ENCODE measurements at places on chromosomes 5 and 9. TPM values are rescaled to one million over a fixed set of nuclear protein-coding genes. Genes with fewer than 3 reads are reported as not detected.
A peak's percentile ranks its signal among the peaks of the same experiment; 100 is the strongest.

DNA sequence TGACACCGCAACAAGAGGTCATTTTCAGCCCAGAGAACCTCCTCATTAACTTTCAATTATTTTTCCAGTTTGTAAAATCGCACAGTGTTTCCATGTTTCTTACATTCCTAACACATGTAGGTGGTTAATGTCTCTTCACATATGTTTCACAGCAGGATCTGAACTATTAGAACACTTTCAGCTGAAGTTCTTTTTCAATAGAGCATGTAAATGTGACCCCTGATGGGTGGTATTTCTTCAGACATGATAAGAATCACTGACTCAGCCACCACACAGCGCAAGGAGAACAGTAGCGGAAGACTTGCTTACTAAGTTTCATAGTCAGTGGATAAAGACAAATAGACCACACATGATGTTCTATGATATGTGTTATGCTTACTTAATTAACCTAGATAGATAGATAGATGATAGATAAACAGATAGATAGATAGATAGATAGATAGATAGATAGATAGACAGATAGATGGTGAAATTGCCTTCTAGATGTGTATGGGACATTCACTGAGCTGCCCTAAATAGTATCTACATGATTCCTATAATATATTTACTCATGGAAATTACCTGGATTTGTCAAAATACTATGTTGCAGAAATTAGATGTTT, 1992.1 kb upstream of the NUDT12 start:
- H3K4me3 ChIP-seq = no peak overlapping the region
- no peak overlapping the region for H3K27ac ChIP-seq
- no peaks in the 10 kb centered on the region for H3K4me1 ChIP-seq
- no peak for DNase-seq
- H3K36me3 ChIP-seq = no peaks in the 10 kb centered on the region
- no peaks in the 10 kb centered on the region for H3K27me3 ChIP-seq

DNA sequence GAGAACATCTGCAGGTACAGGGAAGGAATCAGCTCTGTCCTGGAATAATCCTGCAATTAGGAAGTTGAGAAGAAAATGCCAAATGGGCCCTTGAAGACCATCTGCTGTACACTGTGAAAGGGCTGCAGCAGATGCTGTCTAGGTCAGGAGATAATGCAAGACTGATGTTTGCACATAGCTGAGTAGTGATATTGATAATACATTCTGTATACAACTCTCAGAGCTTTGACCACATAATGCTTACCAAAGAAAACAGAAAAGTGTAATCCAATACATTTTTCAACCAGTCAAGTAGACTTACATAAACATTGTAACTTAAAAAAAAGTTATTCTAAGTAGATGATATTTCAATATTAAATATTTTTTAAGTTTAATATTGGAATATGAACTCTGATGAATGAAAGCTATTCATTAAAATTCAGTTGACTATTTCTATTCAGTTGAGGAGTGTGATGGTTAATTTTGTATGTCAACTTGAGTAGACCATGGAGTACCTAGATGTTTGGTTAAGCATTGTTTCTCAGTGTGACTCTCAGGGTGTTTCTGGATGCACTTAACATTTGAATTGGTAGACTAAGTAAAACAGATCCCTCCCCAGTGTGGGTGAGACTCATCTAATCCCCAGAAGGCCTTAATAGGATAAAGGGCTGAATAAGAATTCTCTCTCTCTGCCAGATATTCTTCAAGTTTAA, 380.1 kb upstream of the PRR16 start:
- H3K36me3 ChIP-seq = no peaks in the 10 kb centered on the region
- DNase-seq = no peak
- peaks cover 4% of the 10 kb centered on the region for H3K4me1 ChIP-seq
- no peaks in the 10 kb centered on the region for H3K27me3 ChIP-seq
- no peak overlapping the region for H3K27ac ChIP-seq
- no peak overlapping the region for H3K4me3 ChIP-seq

DNA sequence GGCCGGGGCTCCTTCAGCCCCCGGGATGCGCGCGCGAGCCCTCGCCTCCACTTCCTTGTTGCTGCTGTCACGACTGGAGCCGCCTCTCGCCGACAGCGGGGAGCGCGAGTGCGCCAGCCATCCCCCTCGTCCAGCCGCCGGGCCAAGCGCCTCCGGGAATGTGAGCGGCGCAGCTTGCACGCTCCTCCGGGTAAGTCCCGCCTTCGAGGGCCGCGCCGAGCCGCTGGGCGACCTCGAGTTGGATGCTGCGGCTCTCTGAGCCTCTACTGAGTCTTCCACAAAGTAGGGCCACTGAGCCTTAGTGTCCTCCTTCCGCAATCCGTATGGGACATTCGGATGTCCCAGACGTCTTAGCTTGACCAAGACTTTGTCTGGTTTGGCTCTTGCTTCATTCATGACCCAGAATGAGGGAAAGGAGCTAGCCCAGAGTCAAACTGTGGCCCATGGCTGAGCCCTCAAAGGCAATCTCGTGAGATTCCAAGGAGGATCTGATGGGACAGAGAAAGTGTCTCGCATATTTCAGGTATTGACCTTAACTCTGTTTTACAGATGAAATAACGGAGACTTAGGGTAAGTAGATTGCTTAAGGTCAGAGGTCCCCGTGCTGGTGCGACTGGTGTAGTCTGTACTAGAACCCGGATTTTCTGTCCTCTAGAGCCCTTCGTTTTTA, 586 bp downstream of the HMGXB3 start:
- peaks cover 29% of the 10 kb centered on the region for H3K36me3 ChIP-seq
- peaks cover 42% of the 10 kb centered on the region for H3K4me1 ChIP-seq
- DNase-seq = peak; percentile 52
- H3K27ac ChIP-seq = peak overlapping the region; percentile 90
- H3K27me3 ChIP-seq = no peaks in the 10 kb centered on the region

DNA sequence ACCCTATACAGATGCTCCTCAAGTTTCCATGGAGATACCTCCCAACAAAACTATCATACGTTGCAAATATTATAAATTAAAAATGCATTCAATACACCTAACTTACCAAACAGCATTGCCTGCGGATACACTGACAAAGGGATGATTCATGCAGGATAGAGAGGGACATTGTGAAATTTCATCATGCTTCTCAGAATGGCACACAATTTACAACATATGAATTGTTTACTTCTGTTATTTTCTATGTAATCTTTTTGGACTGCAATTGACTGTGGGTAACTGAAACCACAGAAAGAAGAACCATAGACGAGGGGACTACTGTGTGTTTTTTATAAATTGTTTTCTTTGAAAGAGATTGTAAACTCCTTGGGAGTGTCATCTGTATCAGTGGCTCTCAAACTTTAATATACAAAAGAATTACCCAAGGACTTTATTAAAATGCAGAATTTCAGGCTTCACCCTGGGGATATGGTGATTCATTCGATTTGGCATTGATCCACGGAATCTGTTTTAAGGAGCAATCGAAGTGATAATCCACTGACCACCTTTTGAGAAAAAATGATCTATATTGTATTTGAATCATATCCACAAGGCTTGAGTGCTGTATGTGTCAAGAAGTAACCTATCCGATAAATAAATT, 146.4 kb downstream of the SGCD start:
- H3K27me3 ChIP-seq = peaks cover 10% of the 10 kb centered on the region
- H3K36me3 ChIP-seq = no peaks in the 10 kb centered on the region
- H3K4me1 ChIP-seq = peaks cover 3% of the 10 kb centered on the region
- no peak overlapping the region for H3K27ac ChIP-seq

DNA sequence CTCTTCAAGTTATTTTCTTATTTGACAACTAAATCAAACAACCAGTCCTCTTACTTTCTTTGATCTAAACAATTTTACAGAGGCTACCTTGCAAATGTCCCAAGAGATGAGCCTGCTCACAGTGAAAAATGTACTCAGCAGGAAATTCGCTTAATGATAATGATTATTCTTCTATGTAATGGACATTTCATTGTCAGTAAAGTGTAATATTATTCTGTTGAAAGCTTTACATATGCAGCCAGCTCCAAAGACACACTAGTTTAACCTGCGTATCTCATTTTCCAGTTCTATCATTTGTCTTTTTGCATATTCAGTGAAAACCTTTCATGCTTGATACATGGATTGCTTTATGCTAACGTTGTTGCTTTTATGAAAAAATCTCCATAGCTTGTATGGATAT, 758.7 kb upstream of the ZNF608 start:
- no peak overlapping the region for H3K4me3 ChIP-seq
- DNase-seq = no peak
- H3K27me3 ChIP-seq = no peaks in the 10 kb centered on the region
- no peaks in the 10 kb centered on the region for H3K4me1 ChIP-seq
- no peaks in the 10 kb centered on the region for H3K36me3 ChIP-seq
- no peak overlapping the region for H3K27ac ChIP-seq

GRCh38 chr5:41978676-41979075, 53.6 kb downstream of the FBXO4 start:
- H3K4me1 ChIP-seq = no peaks in the 10 kb centered on the region
- H3K27ac ChIP-seq = no peak overlapping the region
- H3K27me3 ChIP-seq = peaks cover 4% of the 10 kb centered on the region
- H3K36me3 ChIP-seq = no peaks in the 10 kb centered on the region
- no peak for DNase-seq

DNA sequence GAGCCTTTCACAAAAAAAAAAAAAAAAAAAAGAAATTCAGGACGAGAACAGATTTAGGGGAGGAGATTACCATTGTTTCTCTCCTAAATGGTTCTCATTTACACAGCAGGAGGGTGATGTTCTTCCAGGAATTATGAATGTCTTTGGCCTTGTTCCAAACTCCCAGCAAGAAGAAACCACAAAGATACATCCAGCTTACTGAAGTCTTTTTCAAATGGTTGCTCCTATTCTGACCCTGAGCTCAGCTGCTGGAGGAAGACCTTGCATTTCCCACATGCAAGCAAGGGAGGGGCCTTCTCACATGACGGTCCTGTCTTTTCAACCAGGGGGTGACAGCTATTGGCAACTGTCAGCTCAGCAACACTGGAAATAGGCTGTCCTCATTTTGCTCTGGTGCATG, 203.0 kb upstream of the VLDLR start:
- no peak overlapping the region for H3K27ac ChIP-seq
- no peak for DNase-seq
- H3K36me3 ChIP-seq = no peaks in the 10 kb centered on the region
- no peak overlapping the region for H3K4me3 ChIP-seq
- H3K4me1 ChIP-seq = no peaks in the 10 kb centered on the region

DNA sequence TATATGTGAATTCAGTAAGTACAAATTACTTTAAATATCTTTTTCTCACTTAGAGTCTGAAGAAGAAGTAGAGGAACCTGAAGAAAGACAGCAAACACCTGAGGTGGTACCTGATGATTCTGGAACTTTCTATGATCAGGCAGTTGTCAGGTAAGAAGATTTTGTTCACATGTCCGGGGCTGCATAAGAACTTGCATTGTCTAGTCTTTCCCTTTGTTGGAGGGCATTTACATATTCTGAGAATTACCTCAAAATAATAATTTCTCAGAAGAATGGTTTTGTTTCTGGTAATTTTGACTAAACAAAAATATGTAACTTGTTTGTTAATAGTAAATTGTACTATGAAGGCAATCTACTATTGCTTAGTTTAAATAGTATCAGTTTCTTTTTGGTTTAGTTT, 23.7 kb downstream of the G3BP1 start:
- H3K4me1 ChIP-seq = peaks cover 37% of the 10 kb centered on the region
- no peaks in the 10 kb centered on the region for H3K27me3 ChIP-seq
- H3K4me3 ChIP-seq = no peak overlapping the region
- peak overlapping the region; percentile 13 for H3K27ac ChIP-seq
- peaks cover 65% of the 10 kb centered on the region for H3K36me3 ChIP-seq

- no peak overlapping the region for H3K4me3 ChIP-seq
- no peaks in the 10 kb centered on the region for H3K27me3 ChIP-seq
- no peak overlapping the region for H3K27ac ChIP-seq
- no peak for DNase-seq
- H3K4me1 ChIP-seq = no peaks in the 10 kb centered on the region
These were observed 31.4 kb upstream of the MYOT start for GRCh38 chr5:137836298-137836697.

GRCh38 chr5:137575847-137576246, 76.7 kb upstream of the SPOCK1 start:
- H3K4me3 ChIP-seq = no peak overlapping the region
- H3K36me3 ChIP-seq = no peaks in the 10 kb centered on the region
- no peaks in the 10 kb centered on the region for H3K4me1 ChIP-seq
- peaks cover 16% of the 10 kb centered on the region for H3K27me3 ChIP-seq
- H3K27ac ChIP-seq = no peak overlapping the region

- H3K27ac ChIP-seq = no peak overlapping the region
- H3K27me3 ChIP-seq = no peaks in the 10 kb centered on the region
- no peak overlapping the region for H3K4me3 ChIP-seq
- H3K36me3 ChIP-seq = no peaks in the 10 kb centered on the region
- DNase-seq = no peak
These were observed 1539.0 kb upstream of the NUDT12 start for GRCh38 chr5:105101577-105101976.

GRCh38 chr9:129836311-129837007, 1.2 kb downstream of the USP20 start:
- H3K4me3 ChIP-seq = peak overlapping the region; percentile 85
- peak overlapping the region; percentile 95 for H3K27ac ChIP-seq
- peaks cover 35% of the 10 kb centered on the region for H3K36me3 ChIP-seq

GRCh38 chr5:6392561-6392960, 14.2 kb upstream of the MED10 start:
- H3K4me3 ChIP-seq = no peak overlapping the region
- H3K4me1 ChIP-seq = no peaks in the 10 kb centered on the region
- no peak overlapping the region for H3K27ac ChIP-seq
- H3K36me3 ChIP-seq = no peaks in the 10 kb centered on the region
- peaks cover 22% of the 10 kb centered on the region for H3K27me3 ChIP-seq
- DNase-seq = no peak

DNA sequence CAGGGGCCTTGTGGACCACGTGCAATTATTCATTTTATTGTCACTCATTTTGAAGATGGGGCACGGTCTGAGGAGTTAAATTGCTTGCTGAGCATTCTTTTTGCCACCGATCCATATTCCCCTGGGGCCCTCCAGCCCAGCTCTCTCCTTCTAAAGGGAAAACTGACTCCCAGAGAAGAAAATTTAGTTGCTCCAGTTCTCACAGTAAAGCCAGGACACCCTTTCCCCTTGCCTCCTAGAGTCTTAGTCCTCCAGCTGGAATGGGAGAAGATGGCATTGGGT, 1.0 kb upstream of the PANK3 start:
- H3K4me3 ChIP-seq = peak overlapping the region; percentile 98
- H3K36me3 ChIP-seq = peaks cover 23% of the 10 kb centered on the region
- H3K27me3 ChIP-seq = peaks cover 4% of the 10 kb centered on the region
- peaks cover 32% of the 10 kb centered on the region for H3K4me1 ChIP-seq
- no peak for DNase-seq

- peak overlapping the region; percentile 10 for H3K27ac ChIP-seq
- peaks cover 2% of the 10 kb centered on the region for H3K36me3 ChIP-seq
- peaks cover 5% of the 10 kb centered on the region for H3K4me1 ChIP-seq
- no peaks in the 10 kb centered on the region for H3K27me3 ChIP-seq
- DNase-seq = no peak
These were observed 123.0 kb upstream of the LHFPL2 start for GRCh38 chr5:78771260-78772205.

GRCh38 chr5:156149213-156149612, 177.8 kb upstream of the SGCD start:
- no peak overlapping the region for H3K27ac ChIP-seq
- H3K36me3 ChIP-seq = no peaks in the 10 kb centered on the region
- H3K27me3 ChIP-seq = no peaks in the 10 kb centered on the region
- H3K4me3 ChIP-seq = no peak overlapping the region

GRCh38 chr5:9533562-9534364, 12.1 kb downstream of the SEMA5A start:
- H3K27me3 ChIP-seq = no peaks in the 10 kb centered on the region
- H3K27ac ChIP-seq = no peak overlapping the region
- H3K4me1 ChIP-seq = no peaks in the 10 kb centered on the region
- H3K36me3 ChIP-seq = no peaks in the 10 kb centered on the region

The CD14 gene
- 0.41 TPM for total RNA-seq

The FLT4 gene
- total RNA-seq = 4.4 TPM

The KCTD16 gene
- total RNA-seq = 0.27 TPM

The DDX4 gene
- total RNA-seq = not detected
